ENCODE measurements at places on chromosomes 2 and 18.

- DNase-seq: no peak
Measured at GRCh38 chr2:226877491-226877890, 41.6 kb downstream of the RHBDD1 start.

GRCh38 chr2:158407031-158407430 is 49.5 kb downstream of the CCDC148 start:
- DNase-seq: no peak

- no peak for DNase-seq
Measured at GRCh38 chr2:218284106-218284811, 8.0 kb downstream of the TMBIM1 start.

DNA sequence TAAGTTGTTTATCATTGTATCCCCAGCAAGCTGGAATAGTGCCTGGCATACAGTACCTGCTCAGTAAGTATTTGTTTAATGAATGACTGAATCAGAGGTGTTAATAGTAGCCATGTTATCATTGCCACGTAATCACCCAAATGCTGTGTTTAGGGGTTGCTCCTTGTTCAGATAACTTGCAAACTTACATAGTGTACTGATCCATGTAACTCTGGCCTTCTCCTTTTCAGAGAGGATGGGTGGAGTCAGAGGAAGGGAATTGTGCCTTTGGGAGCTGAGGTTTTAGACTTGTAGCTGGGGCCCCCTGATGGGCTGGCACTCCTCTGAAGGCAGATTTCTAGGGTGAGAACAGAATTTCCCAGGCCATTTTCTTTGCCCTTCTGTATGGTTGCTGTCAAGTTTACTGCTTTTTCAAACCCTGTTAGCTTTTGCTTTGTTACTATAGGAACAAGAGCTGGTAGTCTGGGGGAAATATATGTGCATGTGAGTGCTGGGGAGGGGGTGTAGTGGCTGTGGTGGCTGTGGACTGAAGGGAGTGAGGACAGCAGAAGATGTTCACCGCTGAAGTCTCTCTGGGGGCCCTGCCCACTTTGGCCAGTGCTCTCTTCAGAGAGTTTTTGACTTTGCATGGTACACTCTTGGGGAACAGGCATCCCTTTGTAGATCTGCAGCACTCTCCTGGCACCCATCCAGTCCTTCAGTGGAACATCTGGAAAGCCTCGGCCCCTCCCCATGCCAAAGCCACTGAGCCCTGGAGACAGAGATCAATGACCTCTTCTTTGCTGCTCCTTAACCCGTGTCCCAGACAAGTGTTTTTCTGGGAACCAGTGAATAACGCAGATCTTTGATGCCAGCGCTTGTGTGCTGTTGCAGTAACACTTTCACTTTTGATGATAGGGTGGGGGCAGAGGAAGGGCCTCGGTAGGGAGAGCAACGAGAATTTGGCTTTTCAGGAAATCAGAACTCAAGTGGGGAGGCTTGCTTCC is 209.0 kb downstream of the PRKCE start:
- no peak for DNase-seq

- no peak for DNase-seq
Measured at GRCh38 chr2:132517386-132517785, 100.8 kb downstream of the GPR39 start.

DNA sequence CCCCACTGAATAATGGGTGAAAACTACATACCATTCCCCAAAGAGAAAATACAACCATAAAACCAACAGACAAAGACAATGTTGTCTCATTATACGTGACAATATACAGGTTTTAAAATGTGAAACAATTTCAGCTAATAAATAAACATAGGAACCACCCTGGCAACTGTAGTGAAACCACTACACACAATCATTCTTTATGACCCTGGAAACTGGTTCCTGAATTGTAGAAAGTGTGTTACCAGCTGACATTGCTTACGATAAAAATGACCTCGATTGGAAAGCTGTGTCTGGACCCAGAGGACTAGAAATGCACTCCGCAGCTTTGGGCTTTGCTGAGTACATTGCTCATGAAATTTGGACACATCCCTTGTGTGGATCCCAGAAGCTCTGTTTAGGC is 73.9 kb upstream of the LPIN2 start:
- DNase-seq: no peak

DNA sequence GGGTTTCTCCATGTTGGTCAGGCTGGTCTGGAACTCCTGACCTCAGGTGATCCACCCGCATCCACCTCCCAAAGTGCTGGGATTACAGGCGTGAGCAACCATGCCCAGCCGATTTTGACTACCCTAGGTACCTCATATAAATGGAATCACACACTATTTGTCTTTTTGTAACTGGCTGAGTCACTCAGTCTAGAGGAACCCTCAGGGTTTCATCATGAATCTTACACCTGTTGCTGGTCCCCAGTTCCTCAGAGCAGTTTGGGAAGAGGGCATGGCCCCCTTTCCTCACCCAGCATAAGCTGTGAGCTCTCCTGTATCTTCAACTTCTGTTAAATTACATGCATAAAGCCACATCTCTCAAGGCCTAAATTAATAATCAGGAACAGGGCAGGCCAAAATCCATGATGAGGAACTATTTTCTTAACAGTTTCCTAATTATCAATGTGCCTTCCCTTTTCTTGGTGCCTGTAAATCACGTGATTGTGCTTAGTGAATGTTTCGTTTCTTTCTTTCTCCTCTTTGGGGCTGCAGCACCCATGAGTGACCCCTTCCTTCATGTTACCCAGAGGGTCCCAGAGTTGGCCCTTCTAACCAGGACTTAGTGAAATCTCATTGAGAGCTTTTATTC is 20.9 kb downstream of the DYSF start:
- DNase-seq: no peak

- peak; percentile 15 for DNase-seq
Measured at GRCh38 chr18:32469190-32469651, 1.5 kb downstream of the GAREM1 start.

DNA sequence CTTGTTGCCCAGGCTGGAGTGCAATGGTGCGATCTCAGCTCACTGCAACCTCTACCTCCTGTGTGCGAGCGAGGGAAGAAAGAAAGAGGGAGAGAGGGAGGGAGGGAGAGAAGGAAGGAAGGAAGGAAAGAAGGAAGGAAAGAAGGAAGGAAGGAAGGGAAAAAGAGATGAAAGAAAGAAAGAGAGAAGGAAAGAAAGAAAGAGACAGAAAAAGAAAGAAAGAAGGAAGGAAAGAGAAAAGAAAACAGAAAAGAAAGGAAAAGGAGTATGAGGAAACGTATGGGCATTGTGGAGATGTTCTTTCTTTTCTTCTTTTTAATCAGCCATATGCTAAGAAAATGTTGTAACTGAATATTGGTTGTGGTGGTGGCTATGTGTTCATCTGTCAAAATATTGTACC is 16.5 kb downstream of the CLK1 start:
- DNase-seq: no peak

- no peak for DNase-seq
Measured at GRCh38 chr2:96739076-96739632, 710 bp downstream of the LMAN2L start.

- DNase-seq: peak; percentile 42
Measured at GRCh38 chr18:43774497-43774896, 497.2 kb upstream of the SYT4 start.

GRCh38 chr2:7997279-7997678 is 684.6 kb upstream of the ID2 start:
- no peak for DNase-seq

- no peak for DNase-seq
Measured at GRCh38 chr2:174780191-174780840, 16.0 kb upstream of the CHRNA1 start.
